Diencephalon (tissue), 1 donor: ENCODE measurements at places on chromosomes 12 and 14. TPM values are rescaled to one million over a fixed set of nuclear protein-coding genes. Genes with fewer than 3 reads are reported as not detected.

The RAN gene
- 416 TPM for total RNA-seq

The LMNTD1 gene
- total RNA-seq, result 4.6 TPM

The CIT gene
- total RNA-seq, result 63.9 TPM

The SYCP3 gene
- total RNA-seq, result 0.46 TPM

The PLEKHG7 gene
- total RNA-seq, result not detected

The PLCZ1 gene
- 2.3 TPM for total RNA-seq

The ADGRD1 gene
- total RNA-seq, result 5.1 TPM

The GDF3 gene
- not detected for total RNA-seq

The DUSP16 gene
- total RNA-seq, result 15.5 TPM

The SAMD15 gene
- total RNA-seq, result 20.8 TPM

The HSPB8 gene
- 9.2 TPM for total RNA-seq

The AMN gene
- total RNA-seq, result 0.23 TPM

The IFI27L2 gene
- 33.9 TPM for total RNA-seq

The CIROP gene
- not detected for total RNA-seq

The RPL10L gene
- not detected for total RNA-seq

The CMKLR1 gene
- total RNA-seq, result 2.8 TPM

The KLHL33 gene
- 0.23 TPM for total RNA-seq

The LRRC9 gene
- total RNA-seq, result 12.7 TPM

The GLIPR1 gene
- 5.3 TPM for total RNA-seq

The EIF2S3B gene
- total RNA-seq, result 0.92 TPM

The CAPZA3 gene
- total RNA-seq, result not detected

The RIPK3 gene
- 0.69 TPM for total RNA-seq
